ENCODE measurements at places on chromosomes 7 and 10.

GRCh38 chr7:94769724-94770123 lies 113.8 kb upstream of the SGCE start:
- DNase-seq, result no peak

DNA sequence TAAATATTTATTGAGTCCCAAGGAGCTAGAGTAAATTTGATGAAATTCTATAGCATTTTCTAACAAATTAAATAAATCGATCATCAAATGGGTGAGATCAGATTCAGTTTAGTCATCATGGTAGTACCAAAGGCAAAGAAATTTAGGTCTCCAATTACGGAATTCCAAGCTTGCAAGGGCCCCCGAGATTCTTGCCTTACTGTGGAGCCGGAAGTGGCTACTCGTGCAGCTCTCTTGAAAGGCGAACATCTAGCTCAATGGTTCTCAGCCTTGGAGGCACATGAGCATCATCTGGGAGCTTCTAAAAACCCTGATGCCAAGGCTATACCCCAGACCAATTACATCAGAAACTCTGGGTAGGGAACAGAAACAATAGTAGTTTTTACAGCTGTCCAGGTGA lies 117.9 kb upstream of the PRR15 start:
- DNase-seq, result no peak

DNA sequence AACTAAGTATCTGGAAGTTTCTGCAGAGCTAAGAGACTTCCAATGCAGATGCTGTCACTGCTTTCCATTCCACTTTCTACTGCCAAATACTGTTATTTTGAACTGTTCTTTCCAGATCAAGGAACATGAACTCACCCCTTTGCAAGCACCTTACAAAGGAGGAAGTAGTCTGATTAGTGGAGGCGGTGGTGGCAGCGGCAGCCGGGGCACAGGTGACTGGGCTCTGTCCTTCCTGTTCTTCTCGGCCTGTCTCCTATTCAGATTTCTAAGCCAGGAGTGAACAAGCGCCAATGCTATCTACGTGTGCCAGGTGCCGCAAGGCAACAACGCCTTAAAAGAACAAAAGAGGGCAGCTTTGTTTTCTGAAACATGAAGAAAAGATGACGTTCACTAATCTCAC lies 44.9 kb downstream of the BEND7 start:
- no peak for DNase-seq

- no peak for DNase-seq
Observed at GRCh38 chr7:1665549-1666316, 4.3 kb upstream of the ELFN1 start.

GRCh38 chr10:97332591-97333350 lies 1.8 kb downstream of the FRAT2 start:
- DNase-seq, result no peak

DNA sequence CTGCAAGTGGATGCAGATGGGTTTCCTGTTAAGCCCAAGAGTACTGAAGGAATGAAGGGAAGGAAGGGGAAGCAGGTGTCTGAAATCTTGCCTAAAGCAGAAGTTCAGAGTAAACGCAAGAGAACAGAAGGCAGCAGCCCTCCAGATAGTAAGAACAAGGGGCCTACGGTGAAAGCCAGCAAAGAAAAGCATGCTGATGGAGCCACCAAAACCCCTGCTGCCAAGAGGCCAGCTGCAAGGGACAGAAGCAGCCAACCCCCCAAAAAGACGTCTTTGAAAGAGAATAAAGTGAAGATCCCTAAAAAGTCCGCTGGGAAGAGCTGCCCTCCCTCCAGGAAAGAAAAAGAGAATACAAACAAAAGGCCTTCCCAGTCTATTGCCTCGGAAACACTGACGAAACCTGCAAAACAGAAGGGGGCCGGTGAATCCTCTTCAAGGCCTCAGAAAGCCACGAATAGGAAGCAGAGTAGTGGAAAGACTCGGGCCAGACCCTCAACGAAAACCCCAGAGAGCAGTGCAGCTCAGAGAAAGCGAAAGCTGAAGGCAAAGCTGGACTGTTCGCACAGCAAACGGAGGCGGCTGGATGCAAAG lies 152.5 kb downstream of the LCOR start:
- no peak for DNase-seq

DNA sequence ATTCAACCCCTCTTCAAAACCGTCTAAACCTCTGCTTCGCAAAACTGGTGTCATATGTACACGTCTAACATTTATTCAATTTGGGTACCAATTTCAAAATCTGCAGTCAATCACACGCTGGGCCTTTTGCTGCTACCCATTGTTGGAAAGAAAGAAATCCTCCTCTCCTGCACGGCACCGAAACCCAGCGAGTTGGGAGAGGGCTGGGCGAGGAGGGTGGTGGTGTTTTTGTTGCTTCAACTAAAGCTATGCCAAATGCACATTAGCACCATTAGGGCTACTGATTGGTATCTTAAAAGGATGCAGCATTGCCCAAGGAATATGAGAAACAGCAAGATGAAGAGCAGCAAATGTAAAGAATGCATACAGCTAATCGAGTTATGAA lies 7.8 kb downstream of the EBF3 start:
- DNase-seq, result no peak

GRCh38 chr7:15168489-15168888 lies 265.9 kb upstream of the DGKB start:
- no peak for DNase-seq

GRCh38 chr7:351256-351655 lies 61.3 kb downstream of the FOXL3 start:
- peak; percentile 43 for DNase-seq

DNA sequence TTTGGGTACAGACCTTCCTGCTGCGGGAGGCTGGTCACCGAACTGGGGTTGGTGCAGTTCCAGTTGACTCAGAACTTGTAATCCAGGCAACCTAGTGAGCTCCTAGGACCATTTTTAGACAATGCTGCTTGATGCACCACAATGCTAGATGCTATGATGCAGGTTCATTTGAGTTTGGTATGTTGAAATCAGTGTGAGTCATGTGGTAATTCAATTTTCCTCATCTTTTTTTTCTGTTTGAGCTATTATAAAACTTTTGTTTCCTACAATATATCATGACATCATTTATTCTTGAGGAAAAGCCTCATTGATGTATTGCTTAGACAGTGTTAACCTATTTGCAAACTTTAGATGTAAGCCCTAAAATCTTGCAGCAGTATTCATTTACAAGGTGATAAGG lies 40.9 kb upstream of the MTPN start:
- no peak for DNase-seq

GRCh38 chr7:99424932-99425730 lies 13.5 kb downstream of the PTCD1 start:
- no peak for DNase-seq

DNA sequence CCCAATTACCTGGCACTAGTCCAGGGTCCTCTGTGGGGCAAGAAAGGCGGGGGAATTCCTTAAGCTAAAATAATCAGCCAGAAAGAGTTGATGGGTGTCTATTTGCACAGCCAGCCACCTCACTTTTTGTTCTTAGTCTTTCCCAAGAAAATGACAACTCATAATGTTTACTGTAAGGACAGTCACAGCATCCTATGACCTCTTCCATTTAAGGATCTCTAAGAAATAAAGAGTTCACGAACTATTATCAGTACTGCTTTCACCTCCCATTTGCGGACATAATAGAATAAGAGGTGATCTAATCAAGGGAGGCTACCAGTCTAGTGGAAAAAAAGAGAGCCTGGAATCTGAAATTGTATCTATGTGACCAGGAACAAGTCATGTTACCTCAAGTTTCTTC lies 72.4 kb upstream of the LRRC17 start:
- no peak for DNase-seq

DNA sequence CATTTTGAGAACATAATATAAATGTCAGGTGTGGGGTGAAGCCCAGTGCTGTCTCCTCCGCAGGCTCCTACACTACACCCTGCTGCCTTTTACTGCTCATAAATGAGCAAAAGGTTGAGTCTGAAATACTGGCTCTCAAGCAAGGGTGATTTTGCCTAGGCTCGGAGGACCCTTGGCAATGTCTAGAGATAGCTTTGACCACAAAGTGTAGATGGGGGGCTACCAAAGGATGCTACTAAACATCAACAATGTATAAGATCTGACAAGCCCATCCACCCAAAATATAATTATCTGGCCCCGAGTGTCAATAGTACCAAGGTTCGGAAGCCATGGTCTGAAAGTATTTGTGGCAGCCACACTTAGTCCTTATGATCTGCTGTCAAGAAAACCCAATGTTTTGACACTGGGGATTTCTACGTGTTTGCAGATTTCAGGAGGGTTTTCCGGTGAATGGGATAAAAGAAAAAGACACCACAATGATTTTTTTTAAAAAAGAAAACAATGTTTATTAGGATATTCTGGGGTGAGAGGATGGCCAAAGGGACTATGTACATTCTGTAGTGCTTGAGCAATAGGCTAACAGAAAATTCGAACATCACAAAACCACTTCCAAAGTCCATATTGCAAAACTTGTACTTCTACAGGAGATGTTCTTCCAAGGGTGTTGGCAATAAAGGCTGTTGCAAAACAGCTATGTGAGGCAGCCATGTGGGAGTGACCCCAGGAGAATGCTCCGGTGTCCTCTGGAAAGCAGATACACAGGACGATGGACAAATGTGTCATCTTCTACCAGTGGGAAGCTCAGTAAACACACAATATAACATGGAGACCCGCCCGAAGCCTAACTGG lies 216.3 kb downstream of the GFRA1 start:
- DNase-seq, result no peak

GRCh38 chr10:123562387-123562786 lies 103.8 kb upstream of the GPR26 start:
- DNase-seq, result no peak

DNA sequence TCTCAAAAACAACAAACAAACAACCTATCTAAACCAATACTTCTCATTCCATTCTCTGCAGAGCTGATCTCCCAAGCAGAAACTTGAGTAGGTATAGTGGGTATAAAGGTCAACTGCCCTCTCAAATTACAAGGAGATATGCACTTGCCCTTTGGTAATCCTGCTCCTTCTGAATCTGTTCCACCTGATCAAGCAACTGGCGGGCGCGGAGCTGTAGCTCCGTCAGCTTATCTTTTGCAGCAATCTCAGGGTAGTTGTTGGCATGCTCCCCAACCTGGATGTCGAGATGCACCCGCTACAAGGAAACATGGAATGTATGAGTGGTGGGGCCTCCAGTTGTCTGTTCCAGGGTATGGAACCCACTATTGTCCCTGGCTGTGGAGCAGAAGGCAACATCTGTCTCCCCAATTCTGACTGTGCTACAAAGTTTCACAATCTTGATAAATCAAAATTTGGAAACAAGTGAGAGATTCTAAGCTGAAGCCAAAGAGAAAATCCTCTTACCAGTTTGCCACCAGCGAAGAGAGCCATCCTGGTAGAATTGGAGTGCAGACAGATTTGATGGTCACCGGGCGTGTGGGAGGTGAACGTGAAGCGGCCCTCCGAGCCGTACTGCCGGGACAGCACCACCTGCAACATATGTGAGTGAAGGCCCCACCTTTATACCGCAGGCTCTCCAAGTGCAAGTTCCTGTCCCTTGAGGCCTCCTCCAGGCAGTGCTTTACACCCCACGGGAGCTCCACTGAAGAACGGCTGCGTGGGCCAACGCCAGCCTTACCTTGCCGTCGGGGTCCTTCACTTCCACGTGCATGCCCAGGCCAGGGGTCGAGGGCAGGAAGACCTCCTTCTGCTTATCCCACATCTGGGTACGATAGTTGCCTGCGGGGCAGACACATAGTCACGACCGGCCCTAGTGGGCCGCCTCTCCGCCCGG lies 819 bp downstream of the TMED4 start:
- peak; percentile 22 for DNase-seq

DNA sequence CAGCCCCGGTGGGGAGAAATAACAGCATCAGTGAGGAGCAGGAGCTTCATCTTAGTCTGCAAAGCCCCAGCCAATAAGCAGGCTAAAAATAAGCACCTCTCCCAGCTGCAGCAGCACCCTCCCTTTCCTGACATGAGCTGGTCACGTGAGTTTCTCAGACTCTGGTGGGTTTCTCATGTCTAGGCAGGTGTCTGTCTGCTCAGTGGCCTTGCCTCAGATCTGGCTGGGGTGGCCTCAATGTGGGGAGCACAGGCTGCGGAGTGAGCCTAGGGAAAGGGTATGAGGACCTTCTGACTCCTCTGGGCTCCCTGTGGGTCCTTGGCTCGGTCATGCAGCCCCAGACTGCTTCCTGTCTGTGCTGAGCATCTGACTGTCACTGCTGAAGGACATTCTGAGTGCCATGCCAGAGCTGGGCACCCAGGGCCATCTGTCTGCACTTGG lies 81.6 kb upstream of the LRRC4 start:
- DNase-seq, result no peak

DNA sequence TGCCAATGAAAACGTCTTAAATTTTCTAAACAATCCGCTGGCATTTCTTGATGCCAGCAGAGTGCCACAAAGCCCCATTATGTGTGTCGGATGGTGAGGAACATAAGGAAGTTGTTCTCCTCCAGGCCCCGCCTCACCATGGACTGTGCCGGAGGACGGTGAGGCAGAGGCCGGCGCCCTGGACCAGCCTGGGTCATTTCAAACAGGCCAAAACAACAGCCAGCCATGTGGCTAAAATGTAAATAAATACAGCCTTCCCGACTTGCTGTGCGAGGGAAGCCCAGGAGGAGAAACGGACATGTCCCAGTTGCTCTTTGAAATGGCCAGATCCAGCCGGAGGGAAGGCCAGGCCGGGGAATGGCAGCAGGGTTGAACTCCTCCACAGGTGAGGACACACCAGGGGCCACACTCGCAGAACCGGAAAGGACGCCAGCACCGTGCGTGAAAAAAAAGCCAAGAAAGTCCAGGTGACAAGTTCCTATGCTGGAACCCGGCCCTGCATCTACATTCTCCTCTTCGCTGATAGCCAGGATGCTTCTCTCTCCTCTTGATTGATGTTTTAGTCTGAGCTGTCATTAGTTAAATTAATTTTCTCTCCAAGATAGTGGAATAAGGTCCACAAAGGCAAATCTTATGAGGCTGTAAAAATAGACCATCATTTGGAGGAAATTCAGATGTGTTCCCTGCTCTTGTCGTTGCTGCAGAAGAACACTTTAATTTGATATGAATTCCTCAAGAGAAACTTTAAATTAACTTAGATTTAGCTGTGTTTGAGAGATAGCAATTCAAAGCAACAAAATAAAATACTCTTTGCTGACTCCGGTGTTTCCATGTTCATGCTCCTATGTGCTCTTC lies 64.6 kb downstream of the EBF3 start:
- DNase-seq, result no peak

Data from stimulated activated CD8-positive, alpha-beta memory T cell treated with anti-CD3 and anti-CD28 coated beads, Interleukin-2, amount 100 ng/mL, for 48 hours (primary cell).